Activated CD8-positive, alpha-beta memory T cell treated with anti-CD3 and anti-CD28 coated beads for 1 hour (primary cell): ENCODE measurements at places on chromosomes 12 and 14.

- no peak for DNase-seq
These were observed 119.5 kb downstream of the VEZT start for GRCh38 chr12:95337146-95337545.

GRCh38 chr14:105852378-105853088 is 326.1 kb downstream of the TMEM121 start:
- DNase-seq = no peak

GRCh38 chr14:66859063-66859671 is 330.1 kb upstream of the GARIN2 start:
- DNase-seq = no peak

GRCh38 chr12:124792961-124793441 is 70.7 kb downstream of the SCARB1 start:
- no peak for DNase-seq

DNA sequence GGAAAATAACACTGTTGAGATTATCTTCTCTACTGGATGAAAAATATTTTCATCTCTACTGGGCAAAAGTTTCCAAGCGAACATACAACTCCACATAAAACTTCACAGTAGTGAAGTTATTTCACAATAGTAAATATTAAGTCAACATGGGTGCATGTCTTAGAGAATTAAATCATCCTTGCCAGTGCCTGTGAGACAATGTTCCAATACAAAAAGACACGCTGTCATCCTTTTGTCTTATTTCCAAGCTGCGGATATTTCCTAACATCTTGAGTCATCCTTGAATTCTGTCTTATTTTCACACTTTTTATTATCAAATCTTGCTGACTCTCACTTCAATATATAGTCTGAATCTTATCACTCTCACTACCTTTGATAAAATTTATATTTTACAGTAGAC is 142.9 kb upstream of the KITLG start:
- DNase-seq = no peak

GRCh38 chr12:9792185-9792900 is 31.6 kb upstream of the CD69 start:
- no peak for DNase-seq

- no peak for DNase-seq
These were observed 82.8 kb upstream of the NEDD1 start for GRCh38 chr12:96824074-96824837.

DNA sequence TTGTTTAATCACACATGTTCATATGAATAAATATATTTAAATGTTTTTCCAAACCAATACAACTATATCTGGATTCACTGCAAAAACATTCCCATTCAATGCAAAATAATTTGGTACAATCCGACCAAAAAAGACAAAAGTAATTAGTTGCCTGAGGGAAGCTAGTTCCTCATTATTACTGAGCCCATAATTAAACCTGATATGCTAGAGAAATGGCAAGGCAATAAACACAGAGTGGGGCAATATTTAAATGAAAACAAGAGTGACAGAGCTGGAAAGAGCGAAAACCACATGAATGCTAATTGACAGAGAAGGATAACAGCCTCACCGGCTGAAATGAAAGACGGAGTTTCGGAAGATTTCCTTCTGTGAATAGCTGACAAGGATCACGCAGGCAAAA is 82.6 kb downstream of the TMCC3 start:
- DNase-seq = no peak

- DNase-seq = no peak
These were observed 63.1 kb downstream of the DIP2B start for GRCh38 chr12:50567926-50568325.

DNA sequence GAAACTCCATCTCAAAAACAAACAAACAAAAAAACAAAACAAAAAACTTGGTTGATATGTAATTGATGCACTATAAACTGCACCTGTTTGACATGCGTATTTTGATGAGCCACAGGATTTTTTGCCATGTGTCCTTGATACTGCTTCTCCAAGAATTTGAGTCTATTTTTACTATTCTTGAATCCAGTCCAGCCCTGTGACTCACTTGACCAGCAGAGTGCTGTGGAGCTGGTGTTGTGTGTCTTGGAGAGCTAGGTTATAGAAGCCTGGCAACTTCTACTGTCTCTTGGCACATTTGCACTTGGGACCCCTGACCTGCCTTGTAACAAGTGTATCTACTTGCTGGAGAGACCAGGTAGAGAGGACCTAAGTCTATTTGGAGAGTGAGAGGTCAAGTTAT is 52.0 kb downstream of the KLRG1 start:
- DNase-seq = no peak

GRCh38 chr14:41642367-41642766 is 35.7 kb downstream of the LRFN5 start:
- DNase-seq = no peak

DNA sequence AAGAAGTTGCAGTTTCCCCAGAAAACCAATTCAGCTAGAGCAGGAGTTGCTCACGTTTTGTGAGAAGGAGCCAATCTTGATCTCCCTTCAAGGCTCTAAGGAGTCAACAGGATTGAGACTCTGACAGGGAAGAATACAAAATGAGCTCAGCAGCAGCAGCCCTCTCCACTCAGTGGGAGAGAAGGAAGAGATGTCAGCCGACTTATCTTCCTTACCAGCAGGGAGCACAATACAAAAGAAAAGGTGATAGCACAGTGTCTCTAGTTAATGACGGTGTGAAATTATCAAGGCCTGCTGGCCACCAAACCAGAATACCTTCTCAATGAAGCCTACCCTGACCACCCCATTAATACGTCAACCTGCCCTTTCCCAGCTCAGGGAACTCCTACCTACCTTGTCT is 223.6 kb upstream of the TMPO start:
- DNase-seq = no peak

DNA sequence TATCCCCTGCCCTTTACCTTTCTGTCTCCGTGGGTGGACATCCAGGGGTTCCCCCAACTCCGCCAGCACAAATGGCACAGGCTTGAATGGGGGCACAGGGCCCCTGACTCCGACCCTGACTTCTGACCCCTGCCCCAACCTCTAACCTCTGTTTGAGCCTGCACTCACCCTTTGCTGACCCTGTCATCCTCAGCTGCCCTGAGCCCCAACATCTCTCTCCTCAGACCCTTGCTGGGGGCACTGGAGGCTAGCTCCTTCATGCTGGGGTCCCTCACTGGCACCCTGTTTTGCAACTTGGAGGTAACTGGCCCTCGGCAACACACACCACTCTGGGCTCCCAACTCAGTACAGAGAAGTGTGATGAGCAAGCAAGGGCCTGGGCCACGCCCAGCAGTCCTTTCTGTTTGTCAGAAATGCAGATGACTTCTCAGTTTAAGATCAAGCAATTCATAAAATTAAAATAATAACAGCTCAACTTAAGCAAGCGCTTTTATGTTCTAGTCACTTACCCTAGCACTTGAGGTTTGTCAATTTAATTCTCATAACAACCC is 2.1 kb downstream of the IFI27 start:
- no peak for DNase-seq

GRCh38 chr12:119725523-119725922 is 57.6 kb downstream of the PRKAB1 start:
- DNase-seq = no peak
